Testis (tissue), 5 donors: ENCODE measurements at places on chromosomes 13 and 19. TPM values are rescaled to one million over a fixed set of nuclear protein-coding genes. Genes with fewer than 3 reads are reported as not detected.

DNA sequence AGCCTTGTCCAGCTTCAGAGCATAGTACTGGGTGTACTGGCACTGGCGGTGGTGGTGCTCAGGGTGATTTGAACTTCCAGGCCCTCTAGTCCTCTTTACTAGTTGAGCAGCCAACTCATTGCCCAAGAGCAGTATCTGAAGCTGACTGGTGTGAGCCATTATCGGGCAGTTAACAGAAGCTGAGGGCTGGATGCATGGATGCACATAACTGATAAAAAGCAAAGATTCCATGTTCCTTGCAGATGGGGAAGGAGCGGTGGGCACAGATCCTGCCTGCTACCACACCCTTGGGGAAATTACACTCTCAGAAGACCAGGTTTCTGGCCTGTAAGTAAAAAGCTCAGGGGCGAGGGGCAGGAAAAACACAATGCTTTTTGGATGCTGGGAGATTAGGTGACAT is 499.4 kb upstream of the ARGLU1 start:
- no peak for DNase-seq

DNA sequence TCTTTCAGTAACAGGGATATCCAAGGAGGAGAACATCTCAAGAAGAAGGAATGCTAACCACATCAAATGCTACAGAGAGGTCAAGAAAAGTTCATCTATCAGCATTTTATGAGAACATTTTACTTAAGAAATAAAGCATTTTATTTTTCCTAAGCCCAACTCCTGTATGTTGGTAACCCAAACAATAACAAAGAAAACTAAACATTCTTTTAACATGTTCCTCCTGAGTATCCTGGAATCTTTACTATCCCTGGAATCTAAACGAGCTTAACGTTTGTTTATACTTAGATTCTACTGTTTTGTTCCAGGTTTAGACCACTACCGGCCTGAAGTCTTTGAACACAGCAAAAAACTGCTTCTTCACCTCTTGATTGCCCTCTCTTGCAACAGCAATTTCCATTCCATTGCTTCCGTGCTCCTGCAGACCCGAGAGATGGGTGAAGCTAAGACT is 89.7 kb downstream of the ZAR1L start:
- no peak for DNase-seq

- DNase-seq = no peak
Measured at GRCh38 chr13:113777311-113778260, 18.6 kb downstream of the TMEM255B start.

- no peak for DNase-seq
Measured at GRCh38 chr19:12921047-12921446, 2.0 kb upstream of the SYCE2 start.

DNA sequence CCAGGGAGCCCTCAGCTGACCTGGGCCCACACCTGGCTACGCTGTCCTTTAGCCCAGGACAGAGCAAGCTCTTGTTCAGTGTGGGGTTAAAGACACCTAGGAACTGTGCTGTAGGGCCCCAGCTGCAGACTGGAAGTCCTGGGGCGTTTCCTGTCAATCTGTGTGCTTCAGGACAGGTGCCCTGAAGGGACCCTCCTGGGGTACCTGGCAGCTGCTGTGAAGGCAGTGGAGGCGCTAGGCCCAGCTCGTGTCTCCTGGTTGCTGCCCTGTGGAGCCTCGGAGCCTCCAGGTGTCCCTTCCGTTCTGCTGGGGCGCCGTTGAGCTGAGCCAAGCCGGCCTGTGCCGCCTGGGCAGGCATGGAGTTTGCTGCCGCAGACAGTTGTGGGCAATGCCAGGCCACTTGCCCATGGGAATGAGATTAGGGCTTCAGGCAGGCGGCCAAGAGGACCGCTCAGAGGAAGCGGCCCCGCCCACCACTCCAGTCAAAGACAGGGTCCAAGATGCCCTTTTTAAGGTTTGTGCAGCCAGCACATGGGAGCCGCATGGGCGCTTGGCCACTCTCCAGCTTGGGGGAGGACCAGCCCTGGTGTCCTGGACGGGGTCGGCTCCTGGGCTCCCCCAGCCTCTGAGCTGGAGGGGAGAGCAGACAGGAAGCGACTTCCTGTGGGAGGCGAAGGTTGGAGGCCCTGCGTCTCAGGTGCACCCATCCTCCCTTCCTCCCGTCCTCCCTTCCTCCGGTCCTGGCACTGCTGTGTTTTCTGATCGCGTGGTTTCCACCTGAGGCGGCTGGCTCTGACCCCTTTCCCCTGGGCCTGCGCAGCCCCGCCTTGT is 4.0 kb downstream of the PTBP1 start:
- DNase-seq = peak; percentile 92

DNA sequence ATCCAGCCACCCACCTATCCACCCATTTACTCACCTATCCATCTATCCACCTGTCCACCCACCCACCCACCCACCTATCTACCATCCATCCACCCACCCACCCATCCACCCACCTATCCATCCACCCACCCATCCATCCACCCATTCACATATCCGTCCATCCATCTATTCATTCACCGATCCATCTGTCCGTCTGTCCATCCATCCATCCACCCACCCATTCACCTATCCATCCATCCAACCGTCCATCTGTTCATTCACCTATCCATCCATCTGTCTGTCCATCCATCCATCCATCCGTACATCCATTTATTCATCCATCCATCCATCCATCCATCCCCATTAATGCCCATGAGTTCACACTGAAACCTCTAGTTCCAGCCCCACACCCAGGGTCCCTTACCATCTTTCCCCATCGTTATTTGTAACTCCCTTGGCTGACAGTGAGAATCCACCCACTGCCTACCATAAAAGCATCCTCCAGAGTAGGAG is 31.3 kb downstream of the KDM4B start:
- DNase-seq = no peak

SLITRK5 gene
- polyA plus RNA-seq = 0.24 TPM

OR10H1 gene
- 0.20 TPM for polyA plus RNA-seq

CCNA1 gene
- polyA plus RNA-seq = 204 TPM
